ENCODE measurements at places on chromosomes 7 and 10.

- DNase-seq, result no peak
Measured at GRCh38 chr10:70956029-70956759, 67.8 kb upstream of the PCBD1 start.

- no peak for DNase-seq
Measured at GRCh38 chr10:89348481-89348880, 20.7 kb downstream of the IFIT3 start.

DNA sequence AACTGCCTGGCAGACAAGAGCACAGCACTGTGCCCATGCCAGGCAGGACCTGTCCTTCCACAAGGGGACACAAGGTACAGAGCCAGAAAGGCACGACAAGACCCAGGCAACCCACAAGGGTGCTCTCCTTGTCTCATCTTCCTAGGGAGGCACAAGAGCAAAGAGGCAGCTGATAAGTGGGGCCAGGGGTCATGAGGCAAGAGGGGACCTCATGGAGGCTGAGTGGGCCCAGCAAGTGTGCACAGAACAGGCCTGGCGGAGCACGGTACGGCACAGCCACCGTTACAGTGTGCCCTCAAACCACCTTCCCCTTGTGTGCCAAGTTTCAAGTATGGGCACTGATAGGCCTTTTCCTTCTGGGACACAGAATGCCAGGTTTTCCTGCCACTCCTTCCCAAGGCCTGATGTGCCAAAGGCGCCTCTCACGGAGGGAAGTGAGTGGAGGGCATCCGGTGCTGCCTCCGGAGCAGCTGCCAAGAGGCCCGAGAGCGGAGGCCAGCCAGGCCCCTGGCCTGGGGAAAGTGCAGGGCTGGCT is 75.6 kb downstream of the FAM53B start:
- DNase-seq, result no peak

DNA sequence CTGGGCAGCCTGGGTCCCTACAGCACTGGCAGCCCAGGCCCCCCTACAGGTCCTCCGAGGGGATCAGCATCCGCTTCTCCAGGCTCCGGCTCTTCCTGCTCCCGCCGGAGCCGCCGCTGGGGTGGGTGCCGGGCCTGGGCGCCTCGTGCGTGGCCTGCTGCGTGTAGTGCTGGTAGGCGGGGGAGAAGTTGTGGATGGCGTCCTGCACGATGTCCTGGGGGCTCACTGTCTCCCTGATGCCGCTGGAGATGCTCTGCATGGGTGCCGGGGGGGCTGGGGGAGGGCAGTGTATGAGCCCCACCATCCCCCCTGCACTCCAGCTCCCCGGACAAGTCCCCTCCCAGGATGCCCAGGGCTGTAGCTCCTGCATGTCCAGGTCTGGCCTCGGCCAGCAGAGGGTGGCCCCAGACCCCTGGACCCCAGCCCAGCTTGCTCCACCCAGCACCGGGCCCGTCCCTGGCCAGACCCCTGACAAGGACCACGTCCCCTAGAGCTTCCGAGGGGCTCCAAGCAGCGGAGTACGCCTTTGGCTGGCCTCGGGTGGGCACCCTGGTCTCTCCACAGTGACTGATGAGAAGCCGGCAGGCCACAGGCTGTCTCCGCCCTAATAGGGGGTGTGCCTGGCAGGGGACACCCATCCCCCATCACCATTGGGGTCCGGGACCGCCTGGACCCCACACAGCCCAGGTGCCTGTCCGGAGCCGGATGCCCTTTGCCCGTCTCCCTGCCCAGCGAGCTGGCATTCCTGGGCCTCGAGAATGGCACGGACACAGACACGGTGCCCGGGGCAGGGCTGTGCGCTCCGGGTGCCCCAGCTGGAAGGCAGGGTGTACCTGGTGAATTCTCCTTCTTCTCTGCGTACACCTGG is 8.9 kb downstream of the TMEM184A start:
- no peak for DNase-seq

- no peak for DNase-seq
Measured at GRCh38 chr10:30403494-30403893, 30.5 kb upstream of the MAP3K8 start.

- no peak for DNase-seq
Measured at GRCh38 chr10:18164748-18165361, 24.6 kb downstream of the CACNB2 start.

DNA sequence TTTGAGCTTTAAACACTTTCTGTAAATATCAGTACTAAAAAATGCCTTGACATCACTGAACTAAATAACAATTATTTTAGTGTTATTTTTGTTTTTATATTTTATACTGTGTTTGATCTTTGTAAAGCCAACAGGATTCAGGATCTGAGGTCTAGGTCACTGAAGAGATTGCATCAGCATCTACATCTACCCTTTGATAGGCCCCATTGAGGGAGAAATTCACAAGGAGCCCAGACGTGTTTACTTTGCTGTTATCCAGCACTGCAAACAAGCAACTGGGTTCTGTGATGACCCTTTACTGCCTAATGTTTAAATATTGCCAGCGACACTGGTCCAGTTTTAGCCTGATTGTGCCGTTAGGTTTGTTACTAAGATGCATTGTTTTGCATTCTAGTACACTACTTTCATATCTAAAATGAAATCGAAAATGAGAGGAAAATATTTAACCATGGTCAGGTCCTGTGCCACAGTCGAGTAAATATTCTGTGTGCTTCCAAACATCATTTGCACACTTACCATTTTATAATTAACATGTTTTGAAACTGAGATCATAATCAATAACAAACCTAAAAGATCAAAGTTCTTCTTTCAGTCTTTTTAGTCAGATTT is 48.7 kb downstream of the SP8 start:
- DNase-seq, result no peak

GRCh38 chr7:128743112-128743772 is 4.1 kb downstream of the CALU start:
- no peak for DNase-seq

DNA sequence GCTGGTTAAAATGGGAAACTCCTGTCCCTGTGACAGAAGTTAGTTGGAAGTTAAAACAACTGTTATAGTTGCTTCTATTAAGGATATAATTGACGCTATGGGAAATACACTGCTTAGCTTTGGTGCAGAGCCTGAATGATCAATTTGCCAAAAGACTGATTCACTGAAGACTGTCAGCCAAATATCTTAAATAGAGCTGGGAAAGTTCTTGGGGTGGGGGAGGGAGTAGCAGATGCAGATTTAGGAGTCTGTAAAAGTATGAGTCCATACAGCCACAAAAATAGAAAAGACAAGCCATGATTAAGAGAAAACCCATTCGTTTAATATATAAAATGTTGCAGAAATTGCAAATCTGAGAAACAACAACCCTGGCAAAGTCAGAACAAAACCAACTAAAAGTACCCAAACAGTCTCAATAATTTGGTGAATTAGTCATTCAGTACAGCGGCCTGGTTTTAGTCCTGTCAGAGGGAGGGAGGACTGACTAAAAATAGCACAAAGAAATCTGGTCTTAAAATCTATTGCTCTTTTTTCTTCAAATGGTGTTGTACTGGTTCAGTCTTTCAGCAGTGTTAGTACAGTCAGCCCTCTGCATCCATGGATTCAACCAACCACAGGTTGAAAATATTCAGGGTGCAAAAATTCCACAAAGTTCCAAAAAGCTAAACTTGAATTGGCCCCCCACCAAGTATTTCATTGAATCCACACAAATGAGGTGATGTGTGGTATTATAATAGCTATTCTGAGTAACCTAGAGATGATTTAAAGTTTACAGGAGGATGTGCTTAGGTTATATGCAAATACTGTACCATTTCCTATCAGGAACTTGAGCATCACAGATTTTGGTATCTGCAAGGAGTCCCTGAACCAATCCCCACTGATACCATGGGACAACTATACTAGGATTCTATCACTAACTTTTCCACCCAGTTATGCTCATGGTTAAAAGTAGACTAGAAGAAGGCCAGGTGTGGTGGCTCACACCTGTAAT is 30.0 kb downstream of the STK17A start:
- DNase-seq, result no peak

DNA sequence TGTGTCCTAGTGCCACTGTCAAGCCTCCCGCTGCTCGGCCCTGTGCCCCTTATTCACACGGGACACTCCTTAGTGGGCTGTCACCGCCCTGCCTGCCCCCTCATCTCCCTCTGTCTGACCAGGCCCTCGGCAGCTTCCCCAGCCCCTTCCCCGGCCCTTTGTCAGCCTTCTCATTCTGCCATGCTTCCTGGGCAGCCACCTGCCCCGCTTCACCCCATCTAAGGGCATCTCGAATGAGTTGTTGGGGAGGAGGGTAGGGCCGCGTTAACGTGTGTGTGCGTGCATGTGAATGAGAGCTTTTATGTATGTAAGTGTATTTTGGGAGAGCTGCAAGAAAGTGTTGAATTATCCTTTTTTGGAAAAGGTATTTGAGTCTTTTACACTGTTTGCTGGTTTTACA is 49.7 kb downstream of the GTF2I start:
- DNase-seq, result no peak

DNA sequence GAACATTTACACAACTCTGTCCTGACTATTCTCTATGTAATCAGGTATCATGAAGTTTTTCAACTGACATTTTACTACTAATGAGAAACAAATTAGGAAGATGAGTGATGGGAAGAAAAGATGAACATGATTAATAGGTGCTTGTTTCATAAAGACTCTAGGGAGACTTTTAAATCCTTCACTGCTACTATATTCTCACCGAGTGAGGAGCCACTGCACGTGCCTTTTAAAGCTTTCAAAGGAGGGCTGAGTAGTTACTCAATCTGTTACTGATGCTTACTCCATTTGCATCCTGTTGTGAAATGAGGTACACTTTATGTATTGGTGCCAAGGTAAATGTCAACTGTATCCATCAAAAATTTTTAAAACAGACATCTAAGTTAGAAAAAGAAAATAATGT is 1.3 kb upstream of the COMMD3 start:
- DNase-seq, result no peak

DNA sequence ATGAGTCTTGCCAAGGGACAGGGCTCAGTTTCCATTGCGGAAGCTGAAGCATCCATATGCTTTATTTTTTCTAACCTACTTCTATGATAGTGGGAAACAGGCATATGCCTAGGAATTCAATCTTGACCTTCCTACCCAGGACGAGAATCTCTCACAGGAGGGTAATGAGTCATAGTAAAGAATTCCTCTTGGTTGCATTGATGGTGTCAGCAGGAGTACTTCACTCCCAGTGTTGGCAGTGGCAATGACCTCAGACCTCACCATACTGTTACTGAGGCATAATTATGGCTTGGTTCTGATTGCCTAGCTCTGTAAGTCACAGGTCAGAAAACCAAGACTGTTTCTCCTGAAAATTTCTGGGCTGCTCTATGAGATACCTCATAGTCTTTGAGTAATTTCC is 552.9 kb downstream of the ARL4A start:
- DNase-seq, result no peak

DNA sequence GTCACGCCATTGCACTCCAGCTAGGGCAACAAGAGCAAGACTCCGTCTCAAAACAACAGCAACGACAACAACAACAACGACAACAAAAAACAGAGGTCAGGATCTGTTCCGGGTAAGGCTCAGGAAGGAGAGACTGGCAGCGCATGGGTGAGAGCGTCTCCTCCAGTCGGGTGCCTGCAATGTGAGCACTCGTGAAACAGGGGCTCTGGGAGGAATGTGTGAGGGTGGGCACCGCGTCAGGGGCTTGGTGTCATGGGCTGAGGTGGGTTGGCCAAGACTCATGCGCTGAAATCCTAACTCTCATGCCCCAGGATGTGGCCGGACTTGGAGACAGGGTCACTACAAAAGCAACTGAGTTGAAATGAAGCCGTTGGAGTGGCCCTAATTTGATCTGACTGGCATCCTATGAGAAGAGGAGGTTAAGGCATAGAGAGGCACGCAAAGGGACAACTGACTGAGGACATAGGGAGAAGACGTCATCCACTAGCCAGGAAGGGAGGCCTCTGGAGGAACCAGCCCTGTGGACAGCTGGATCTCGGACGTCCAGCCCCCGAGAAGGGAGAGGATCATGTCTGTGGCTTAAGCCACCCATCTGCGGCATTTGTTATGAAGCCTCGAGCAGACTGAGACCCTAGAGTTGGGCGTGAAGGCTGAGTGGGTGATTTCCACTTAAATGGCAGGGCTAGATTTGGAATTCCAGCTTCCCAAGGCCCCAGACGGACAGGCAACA is 241.5 kb upstream of the PITRM1 start:
- no peak for DNase-seq

DNA sequence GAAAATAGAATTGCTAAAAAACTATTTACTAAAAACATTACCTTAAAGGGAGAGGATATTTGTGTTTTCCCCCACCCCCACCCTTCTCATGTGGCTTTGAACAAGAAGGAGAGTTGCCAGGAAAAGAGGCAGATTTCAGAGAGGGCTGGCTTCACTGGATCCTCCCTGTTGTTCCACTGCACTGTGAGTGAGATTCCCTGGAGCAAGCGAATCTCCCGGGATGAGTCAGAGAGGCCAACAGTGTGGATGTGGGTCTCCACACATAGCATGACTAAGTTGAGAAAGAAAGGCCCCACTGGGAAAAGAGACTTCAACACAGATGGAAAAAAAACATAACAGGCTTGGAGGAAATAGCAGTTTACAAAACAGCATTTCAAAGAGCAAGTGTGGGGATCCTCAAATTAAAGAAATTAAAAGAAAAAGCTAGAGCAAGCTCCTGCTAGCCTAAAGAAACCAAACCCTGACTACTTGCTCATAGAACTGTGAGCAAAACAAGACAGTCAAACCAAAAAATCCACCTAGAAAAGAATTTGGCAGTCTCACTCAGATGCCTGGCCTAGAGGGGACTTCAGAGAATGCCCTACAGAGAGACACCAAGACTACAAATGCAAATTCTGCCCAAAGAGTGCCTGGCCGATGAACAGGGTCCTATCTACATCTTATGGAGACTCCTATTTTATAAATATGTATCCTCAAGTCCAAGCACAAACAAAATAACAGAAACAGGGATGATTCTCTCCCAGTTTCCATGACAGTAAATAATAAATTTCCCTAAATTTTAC is 3.4 kb downstream of the CAV1 start:
- no peak for DNase-seq

DNA sequence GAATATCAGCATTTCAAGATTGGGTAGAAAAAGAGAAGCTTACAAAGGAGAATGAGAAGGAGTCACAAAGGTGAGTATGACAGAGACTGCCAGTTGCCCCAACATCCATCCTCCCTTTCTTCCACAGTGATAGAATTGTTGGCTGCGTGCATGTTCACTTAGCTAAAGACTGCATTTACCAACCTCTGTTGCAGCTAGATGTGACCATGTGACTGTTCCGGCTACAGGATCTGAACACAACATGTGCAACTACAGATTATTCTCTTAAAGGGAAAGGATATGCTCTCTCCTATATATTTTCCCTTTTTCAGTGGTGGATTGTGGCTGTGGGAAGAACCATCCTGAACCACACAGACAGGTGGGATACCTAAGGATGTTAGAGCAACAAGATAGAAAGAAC is 60.5 kb upstream of the ZNRF2 start:
- no peak for DNase-seq

All from activated CD4-positive, alpha-beta T cell treated with anti-CD3 and anti-CD28 coated beads for 1 hour (primary cell).